ENCODE measurements at places on chromosomes 16 and 17.

- no peak for DNase-seq
Measured at GRCh38 chr16:62201911-62202310, 165.7 kb upstream of the CDH8 start.

GRCh38 chr17:28086519-28086918 is 44.0 kb downstream of the NLK start:
- no peak for DNase-seq

- no peak for DNase-seq
Measured at GRCh38 chr17:1201132-1201702, 21.4 kb upstream of the ABR start.

DNA sequence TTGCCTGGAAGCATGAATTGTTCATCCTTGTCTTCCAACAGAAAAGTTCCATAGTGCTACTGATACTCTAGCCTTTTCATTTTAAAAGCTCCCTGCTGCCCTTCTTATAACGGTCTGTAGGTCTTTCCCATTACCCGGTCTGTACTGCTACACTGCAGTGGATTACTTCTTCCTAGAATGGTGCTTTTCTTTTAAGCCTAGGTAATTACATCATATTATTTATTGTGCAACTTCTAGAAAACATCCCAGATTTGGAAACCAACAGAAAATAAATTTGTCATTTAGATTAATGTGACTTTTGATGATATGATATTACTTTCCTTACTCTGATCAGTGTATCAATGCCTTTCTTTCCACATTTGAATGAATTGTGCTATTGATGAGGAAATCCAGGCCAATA is 199.4 kb downstream of the TANC2 start:
- DNase-seq, result no peak

DNA sequence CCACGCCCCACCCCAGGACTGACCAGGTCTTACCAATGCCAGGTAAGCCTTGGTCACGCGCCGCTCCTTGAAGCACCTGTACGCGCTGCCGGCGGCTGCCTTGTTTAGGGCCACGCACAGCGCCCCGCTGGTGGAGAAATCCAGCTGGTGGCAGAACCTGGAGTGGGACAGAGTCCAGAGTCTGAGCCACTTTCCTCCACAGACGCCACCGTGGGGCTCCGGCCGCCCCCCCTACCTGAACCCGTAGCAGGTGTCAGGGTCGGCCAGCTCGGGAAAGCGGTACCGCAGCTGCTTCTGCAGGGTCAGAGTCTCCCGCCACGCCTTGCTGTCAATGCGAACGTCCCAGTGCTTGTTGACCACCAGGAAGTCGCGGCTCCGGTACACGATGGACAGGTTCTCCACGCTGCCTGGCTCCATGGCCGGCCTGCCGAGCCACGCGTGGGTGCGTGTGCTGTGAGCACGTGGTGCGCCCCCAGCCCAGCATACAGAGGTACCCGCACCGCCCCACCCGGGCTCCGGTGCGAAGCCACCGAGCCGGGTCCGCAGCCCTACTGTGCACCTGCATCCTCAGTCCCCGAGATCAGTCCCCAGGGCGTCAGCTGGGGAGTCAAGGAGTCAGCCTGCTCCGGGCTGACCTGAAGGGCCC is 737 bp downstream of the RPUSD1 start:
- DNase-seq, result no peak

DNA sequence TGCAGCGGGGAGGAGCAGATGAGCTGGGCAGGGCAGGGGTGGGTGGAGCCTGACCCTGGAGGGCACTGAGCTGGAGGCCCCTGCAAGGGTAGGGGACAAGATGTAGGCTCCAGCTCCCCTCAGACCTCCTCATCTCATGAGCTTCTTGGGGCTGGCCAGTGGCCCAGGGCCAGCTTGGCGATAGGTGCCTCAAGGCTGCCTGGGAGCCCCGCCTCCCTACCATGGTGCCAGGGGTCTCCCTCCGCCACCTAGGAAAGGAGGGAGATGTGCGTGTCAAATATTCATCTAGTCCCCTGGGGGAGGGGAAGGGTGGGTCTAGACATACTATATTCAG is 3.9 kb downstream of the HIRIP3 start:
- DNase-seq, result no peak

DNA sequence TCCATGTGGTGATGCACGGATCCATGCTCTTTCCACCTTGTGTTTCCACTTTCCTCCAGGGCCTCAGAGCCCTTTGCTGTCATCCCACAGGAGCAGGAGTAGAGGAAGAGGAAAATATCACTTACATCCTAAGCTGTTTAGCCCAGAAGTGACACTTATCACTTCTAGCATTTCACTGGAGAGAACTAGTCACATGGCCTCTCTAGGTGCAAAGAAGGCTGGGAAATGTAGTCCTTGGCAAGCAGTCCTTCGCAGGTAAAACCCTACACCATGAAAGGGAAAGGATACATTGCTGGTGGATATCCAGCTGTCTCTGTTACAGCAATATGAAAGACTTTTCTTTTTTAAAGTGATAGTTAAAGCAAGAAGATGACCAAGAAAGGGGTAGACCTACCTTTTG is 185.9 kb downstream of the RGS9 start:
- no peak for DNase-seq

DNA sequence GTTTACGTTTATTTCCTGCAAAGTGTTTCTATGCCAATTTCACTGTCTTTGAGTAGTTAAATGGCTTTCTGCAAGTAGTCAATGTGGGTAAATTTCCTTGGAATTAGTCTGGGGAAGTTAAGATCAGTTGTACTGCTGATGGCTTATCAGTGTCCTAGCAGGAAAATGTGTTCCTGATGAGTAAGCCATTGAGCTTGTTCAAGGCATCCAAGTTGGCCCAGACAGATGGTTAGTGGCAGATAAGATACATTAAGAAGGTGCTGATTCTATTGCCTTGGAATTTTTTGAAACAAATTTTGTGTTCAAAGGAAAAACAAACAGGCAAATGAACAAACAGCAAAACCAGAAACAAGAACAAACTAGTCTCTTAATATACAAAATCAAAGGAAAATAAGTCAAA is 258.4 kb downstream of the MAP2K6 start:
- DNase-seq, result no peak

Data from KBM-7 (cell line).